Glutamatergic neuron (in vitro differentiated cells): ENCODE measurements at places on chromosomes 6 and 20. TPM values are rescaled to one million over a fixed set of nuclear protein-coding genes. Genes with fewer than 3 reads are reported as not detected.
A peak's percentile ranks its signal among the peaks of the same experiment; 100 is the strongest.

DNA sequence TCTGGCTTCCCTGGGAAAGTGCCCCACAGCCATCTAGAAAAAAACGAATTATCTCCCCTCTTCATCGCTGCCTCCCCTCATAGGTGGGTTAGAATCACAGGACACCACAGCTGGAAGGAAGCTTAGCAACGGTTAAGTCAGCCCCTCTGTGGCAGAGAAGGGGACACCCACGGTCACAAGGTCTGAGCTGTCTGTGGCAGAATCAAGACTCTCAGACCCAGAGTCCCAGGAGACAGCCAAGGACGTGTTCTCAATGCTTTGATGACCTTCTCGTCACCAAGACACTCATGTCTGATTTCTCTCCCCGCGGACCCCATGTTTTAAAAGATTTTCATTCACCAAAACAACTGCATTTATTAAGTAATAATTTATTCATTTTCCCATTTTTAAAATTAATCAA lies 221.5 kb downstream of the NRN1 start:
- H3K4me3 ChIP-seq: peak overlapping the region; percentile 57
- no peaks in the 10 kb centered on the region for H3K36me3 ChIP-seq
- H3K27ac ChIP-seq: peak overlapping the region; percentile 70
- DNase-seq: no peak
- peaks cover 42% of the 10 kb centered on the region for H3K4me1 ChIP-seq

The RFX6 gene
- total RNA-seq: not detected

The SNAI1 gene
- total RNA-seq: 3.9 TPM

- no peak overlapping the region for H3K4me3 ChIP-seq
- H3K4me1 ChIP-seq: no peaks in the 10 kb centered on the region
- peaks cover 5% of the 10 kb centered on the region for H3K36me3 ChIP-seq
- H3K27ac ChIP-seq: no peak overlapping the region
- H3K27me3 ChIP-seq: peaks cover 1% of the 10 kb centered on the region
Observed at GRCh38 chr6:127923135-127923534, 22.3 kb upstream of the THEMIS start.

The NRN1 gene
- total RNA-seq: 48.5 TPM

GRCh38 chr20:35319192-35319870 lies 27.1 kb upstream of the FAM83C start:
- no peaks in the 10 kb centered on the region for H3K36me3 ChIP-seq
- H3K4me3 ChIP-seq: peak overlapping the region; percentile 61
- H3K4me1 ChIP-seq: peaks cover 21% of the 10 kb centered on the region

The PSMF1 gene
- total RNA-seq: 241 TPM

DNA sequence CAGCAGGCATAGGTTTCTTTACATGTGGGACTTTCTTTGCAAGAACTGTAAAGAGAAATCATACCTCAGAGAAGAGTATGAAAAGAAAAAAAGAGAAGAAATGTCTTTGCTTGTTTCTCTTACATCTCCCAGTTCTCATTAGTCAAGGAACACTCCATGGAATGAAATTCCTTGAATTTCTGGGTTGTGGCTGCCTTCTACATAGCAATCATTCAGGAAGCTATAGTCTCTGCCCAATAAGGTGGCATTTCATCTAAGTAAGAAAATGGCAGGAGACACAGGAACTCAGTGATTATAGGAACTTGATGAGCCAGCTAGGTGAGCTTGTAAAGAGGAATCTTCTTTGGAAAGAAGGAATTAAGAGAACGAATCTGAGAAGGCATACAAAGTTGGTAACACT lies 197.0 kb upstream of the FKBP1C start:
- no peak overlapping the region for H3K27ac ChIP-seq
- H3K4me3 ChIP-seq: no peak overlapping the region
- H3K36me3 ChIP-seq: no peaks in the 10 kb centered on the region
- DNase-seq: no peak
- H3K27me3 ChIP-seq: no peaks in the 10 kb centered on the region

GRCh38 chr6:136225496-136225895 lies 24.6 kb downstream of the MTFR2 start:
- DNase-seq: no peak
- no peak overlapping the region for H3K4me3 ChIP-seq
- no peaks in the 10 kb centered on the region for H3K27me3 ChIP-seq
- H3K36me3 ChIP-seq: no peaks in the 10 kb centered on the region
- H3K4me1 ChIP-seq: no peaks in the 10 kb centered on the region

The SASH1 gene
- total RNA-seq: 5.0 TPM

- H3K27me3 ChIP-seq: peaks cover 7% of the 10 kb centered on the region
- no peaks in the 10 kb centered on the region for H3K4me1 ChIP-seq
- H3K27ac ChIP-seq: no peak overlapping the region
- DNase-seq: no peak
Observed at GRCh38 chr6:13290335-13290734, 38.0 kb downstream of the TBC1D7 start.

DNA sequence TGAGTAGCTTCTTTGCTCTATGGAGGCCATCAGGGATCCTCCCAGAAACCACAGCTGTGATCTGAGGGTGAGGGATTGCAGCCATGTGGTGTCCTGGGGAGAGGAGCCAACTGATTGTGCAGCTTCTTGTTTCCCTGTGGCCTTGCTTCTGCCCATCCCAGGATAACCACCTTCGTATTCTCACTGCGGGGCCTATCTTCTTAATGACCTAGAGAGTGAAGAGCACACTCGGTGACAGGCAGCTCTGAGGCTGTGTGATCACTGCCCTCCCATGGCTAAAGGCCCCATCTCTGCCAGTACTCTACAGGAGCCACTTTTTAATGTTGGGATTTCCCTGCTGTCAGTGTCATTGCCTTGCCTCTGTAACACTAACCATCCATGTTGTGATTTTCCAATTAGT lies 5.3 kb upstream of the RAET1L start:
- peaks cover 15% of the 10 kb centered on the region for H3K27me3 ChIP-seq
- H3K4me3 ChIP-seq: no peak overlapping the region
- no peaks in the 10 kb centered on the region for H3K36me3 ChIP-seq
- peaks cover 3% of the 10 kb centered on the region for H3K4me1 ChIP-seq
- H3K27ac ChIP-seq: no peak overlapping the region

DNA sequence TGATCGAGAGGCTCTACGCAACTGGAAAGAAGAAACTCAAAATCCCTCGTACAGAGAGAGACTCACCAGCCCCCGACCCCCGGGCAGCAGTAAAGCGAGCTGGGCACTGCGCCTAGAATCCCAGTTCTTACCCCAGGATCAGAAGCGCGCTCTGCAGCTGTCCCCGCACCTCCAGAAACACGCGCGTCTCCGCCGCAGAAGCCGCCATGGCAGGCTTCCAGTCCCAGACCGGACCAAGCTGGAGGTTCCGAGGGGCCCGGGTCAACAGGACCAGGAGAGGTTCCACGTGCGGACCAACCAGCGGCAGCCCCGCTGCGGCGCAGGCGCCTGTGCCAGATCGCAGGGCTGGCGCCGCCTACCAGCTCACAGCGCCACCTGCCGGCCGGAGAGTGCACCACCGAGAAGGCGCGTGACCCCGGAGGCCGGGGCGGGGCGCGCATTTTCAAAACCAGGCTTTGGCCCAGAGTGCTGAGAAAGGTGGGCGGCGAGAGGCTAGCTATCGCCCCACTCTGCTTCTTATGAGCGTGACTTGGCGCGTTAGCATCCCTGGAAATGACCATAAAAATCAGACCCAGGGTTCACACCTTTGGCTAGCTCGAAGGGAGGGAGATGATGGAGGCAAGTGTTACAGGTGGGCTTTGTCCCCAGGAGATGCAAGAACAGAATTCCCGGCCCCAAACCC lies at the start of gene UBE3D:
Gene UBE3D, minus strand, starts transcription at position 331 of the 682 bp plus-strand sequence. Its CDS starts 123 bp downstream, at position 208.
- peaks cover 6% of the 10 kb centered on the region for H3K4me1 ChIP-seq
- H3K27ac ChIP-seq: peak within 1 kb of the TSS; percentile 28
- peak; percentile 97 for DNase-seq
- H3K36me3 ChIP-seq: no peaks in the 10 kb centered on the region
- H3K27me3 ChIP-seq: peaks cover 4% of the 10 kb centered on the region

- H3K36me3 ChIP-seq: no peaks in the 10 kb centered on the region
- DNase-seq: no peak
- peak overlapping the region; percentile 16 for H3K4me3 ChIP-seq
- peaks cover 50% of the 10 kb centered on the region for H3K4me1 ChIP-seq
- peaks cover 4% of the 10 kb centered on the region for H3K27me3 ChIP-seq
Observed at GRCh38 chr6:159981071-159981402, 12.2 kb downstream of the IGF2R start.

The BHLHE23 gene
- 23.9 TPM for total RNA-seq

- no peaks in the 10 kb centered on the region for H3K36me3 ChIP-seq
- no peak overlapping the region for H3K4me3 ChIP-seq
- DNase-seq: no peak
- H3K27ac ChIP-seq: no peak overlapping the region
Observed at GRCh38 chr6:88992741-88993552, 29.5 kb upstream of the RNGTT start.

- peaks cover 3% of the 10 kb centered on the region for H3K27me3 ChIP-seq
- no peak for DNase-seq
- H3K36me3 ChIP-seq: no peaks in the 10 kb centered on the region
Observed at GRCh38 chr6:3841066-3841454, 8.1 kb upstream of the FAM50B start.

The BMP7 gene
- total RNA-seq: 8.7 TPM

DNA sequence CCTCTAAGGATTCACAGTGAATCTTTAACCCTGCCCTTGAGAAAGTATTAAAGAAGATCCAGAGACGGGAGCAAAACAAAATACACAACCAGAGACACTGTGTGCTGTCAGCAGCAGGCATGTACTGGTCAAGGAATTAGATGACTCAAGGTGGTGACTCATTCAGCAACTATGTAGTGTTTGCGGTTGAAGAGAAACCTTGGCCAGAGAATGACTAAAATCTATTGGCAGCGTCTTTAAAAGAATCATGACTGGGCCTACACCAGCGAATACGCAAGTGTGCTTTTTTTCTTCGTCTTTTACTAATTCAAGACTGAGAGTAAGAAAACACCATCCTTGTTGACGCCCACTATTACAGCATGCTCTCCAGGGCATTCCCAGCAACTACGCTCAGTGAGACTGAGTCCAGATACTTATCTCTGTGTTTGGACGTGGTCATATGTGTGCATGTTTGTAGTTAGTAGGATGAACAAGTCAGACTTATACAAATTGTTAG lies 72.4 kb upstream of the BACH2 start:
- H3K27ac ChIP-seq: peak overlapping the region; percentile 59
- H3K4me3 ChIP-seq: no peak overlapping the region
- peaks cover 2% of the 10 kb centered on the region for H3K27me3 ChIP-seq
- H3K4me1 ChIP-seq: peaks cover 30% of the 10 kb centered on the region

The TRIM10 gene
- not detected for total RNA-seq

- DNase-seq: no peak
- no peaks in the 10 kb centered on the region for H3K27me3 ChIP-seq
- no peak overlapping the region for H3K4me3 ChIP-seq
- H3K4me1 ChIP-seq: peaks cover 2% of the 10 kb centered on the region
- peaks cover 9% of the 10 kb centered on the region for H3K36me3 ChIP-seq
- H3K27ac ChIP-seq: no peak overlapping the region
Observed at GRCh38 chr6:14697427-14697826, 548.4 kb upstream of the JARID2 start.

- H3K27ac ChIP-seq: no peak overlapping the region
- no peaks in the 10 kb centered on the region for H3K27me3 ChIP-seq
- no peak overlapping the region for H3K4me3 ChIP-seq
- H3K36me3 ChIP-seq: no peaks in the 10 kb centered on the region
Observed at GRCh38 chr6:11637266-11637665, 99.7 kb downstream of the TMEM170B start.

DNA sequence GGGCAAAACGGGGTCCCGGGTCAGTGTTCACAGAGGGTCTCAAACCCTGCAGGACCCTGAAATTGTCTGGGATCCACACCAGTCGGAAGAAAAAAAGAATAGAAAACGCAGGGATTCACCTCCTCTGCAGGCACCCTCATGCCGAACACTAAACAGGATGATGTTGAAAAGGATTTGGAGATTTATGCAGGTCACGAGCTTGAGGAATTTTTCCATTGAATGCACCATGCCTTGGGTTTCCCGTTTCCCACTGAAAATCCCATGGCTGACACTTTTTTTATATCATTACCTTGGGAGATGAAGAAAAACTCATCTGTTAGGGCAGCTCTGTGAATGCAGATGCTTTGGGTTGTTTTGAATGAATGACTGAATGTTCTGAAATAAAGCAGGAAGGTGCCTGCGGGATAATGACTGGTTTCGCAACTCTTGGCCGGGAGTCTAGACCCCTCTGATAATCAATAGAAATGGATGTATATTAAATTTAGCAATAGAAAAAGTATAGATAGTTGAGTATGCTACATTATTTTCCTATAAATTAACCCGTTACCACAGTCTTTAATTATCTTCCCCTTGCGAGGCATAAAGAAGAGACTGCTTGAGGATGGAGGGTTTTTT lies 147.5 kb upstream of the AFDN start:
- H3K27ac ChIP-seq: peak overlapping the region; percentile 80
- peaks cover 54% of the 10 kb centered on the region for H3K4me1 ChIP-seq
- peaks cover 12% of the 10 kb centered on the region for H3K27me3 ChIP-seq
- H3K36me3 ChIP-seq: no peaks in the 10 kb centered on the region
